ENCODE measurements at places on chromosomes 4 and X. TPM values are rescaled to one million over a fixed set of nuclear protein-coding genes. Genes with fewer than 3 reads are reported as not detected.

DNA sequence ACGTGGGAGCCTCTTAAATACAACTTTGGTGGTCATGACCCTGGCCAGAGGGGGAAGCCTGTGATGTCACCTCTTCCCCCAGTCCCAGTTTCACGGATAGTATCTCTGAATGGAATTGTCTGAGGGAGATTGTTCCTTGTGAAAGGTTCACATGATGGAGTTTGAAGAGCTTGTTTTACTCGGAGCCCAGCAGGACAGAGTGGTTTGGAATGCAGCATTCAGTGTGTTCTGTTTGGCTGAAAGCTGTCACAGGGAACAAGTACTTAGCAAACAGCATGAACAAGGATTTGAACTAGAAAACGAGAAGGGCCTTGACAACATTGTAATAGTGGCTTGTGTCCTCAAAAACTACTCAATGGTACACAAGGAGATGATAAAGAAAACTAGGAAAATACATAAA, 133.9 kb upstream of the CXorf66 start:
- H3K4me3 ChIP-seq: no peak overlapping the region
- peaks cover 5% of the 10 kb centered on the region for H3K27me3 ChIP-seq
- no peak for DNase-seq
- no peaks in the 10 kb centered on the region for H3K36me3 ChIP-seq

DNA sequence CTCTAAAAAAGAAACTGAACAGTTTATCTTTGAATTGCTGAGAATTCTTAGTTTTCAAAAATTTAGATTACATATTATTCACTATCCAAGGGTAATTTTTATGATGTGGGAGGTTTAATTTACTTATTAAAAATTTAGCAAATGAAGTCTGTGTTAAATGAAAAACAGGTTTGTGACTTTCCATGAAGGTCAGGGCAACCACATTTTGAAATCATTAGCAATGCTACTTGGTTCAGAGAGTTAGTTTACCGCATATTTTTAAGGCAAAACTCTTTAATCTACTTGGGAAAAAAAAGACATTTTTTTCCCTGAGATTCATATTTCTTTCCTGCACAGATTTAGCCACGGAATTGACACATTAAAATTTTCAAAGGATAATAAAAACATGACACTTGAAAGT, 37.3 kb upstream of the PRSS12 start:
- no peaks in the 10 kb centered on the region for H3K4me1 ChIP-seq
- H3K36me3 ChIP-seq: no peaks in the 10 kb centered on the region
- DNase-seq: no peak
- H3K27ac ChIP-seq: no peak overlapping the region
- H3K4me3 ChIP-seq: no peak overlapping the region

GRCh38 chrX:18448416-18448815, 23.0 kb downstream of the CDKL5 start:
- H3K27ac ChIP-seq: no peak overlapping the region
- no peaks in the 10 kb centered on the region for H3K36me3 ChIP-seq

DNA sequence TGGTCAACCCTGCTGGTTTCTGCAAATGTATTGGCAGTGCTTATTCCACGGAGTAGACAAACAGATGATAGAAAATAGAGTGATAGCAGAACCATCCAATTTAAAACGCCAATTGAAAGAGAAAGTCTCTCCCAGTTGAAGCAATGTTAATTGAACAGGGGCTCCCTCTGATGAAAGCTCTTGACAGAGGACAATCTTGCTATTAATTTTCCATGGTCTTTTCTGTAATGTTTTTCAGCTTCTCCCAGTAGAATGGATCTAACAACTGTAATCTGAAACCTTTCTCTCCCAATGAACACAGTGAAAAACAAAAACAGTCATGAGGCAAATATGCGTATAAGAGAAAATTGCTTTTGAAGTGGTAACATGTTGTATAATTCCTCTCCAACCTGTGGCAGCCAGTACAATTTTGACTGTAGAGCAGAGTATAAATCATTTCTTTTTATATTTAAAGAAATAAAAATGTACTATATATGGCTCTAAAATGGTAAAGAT, 225.1 kb upstream of the GALNTL6 start:
- H3K4me3 ChIP-seq: no peak overlapping the region
- H3K36me3 ChIP-seq: no peaks in the 10 kb centered on the region
- H3K27ac ChIP-seq: no peak overlapping the region
- H3K27me3 ChIP-seq: no peaks in the 10 kb centered on the region
- DNase-seq: no peak
- H3K4me1 ChIP-seq: peaks cover 15% of the 10 kb centered on the region

GRCh38 chr4:164937576-164938270, 39.7 kb downstream of the TRIM61 start:
- no peaks in the 10 kb centered on the region for H3K36me3 ChIP-seq
- DNase-seq: no peak
- no peaks in the 10 kb centered on the region for H3K4me1 ChIP-seq
- H3K27me3 ChIP-seq: peaks cover 22% of the 10 kb centered on the region
- no peak overlapping the region for H3K4me3 ChIP-seq

- H3K27me3 ChIP-seq: peaks cover 2% of the 10 kb centered on the region
- H3K36me3 ChIP-seq: no peaks in the 10 kb centered on the region
- DNase-seq: no peak
- no peak overlapping the region for H3K4me3 ChIP-seq
These were observed 6.1 kb upstream of the CXorf66 start for GRCh38 chrX:139971394-139971749.

DNA sequence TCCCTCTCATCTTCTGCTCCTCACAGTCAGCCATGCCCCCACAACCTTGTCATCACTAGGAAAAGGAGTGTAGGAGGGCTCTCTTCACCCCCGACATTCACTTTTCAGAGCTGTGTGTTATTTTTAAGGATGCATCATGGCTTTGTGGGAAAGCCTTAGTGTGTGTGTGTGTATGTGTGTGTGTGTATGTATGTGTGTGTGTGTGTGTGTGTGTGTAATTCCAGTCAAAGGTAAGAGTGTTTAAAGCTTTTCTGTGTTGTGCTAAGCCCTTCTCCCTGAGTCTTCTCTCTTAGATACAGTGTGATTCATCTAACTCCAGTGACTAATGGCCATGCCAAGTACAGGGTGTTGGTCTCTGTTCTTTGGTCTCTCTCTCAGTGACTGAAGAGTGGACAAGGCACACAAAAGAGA, 76.6 kb downstream of the CHIC2 start:
- no peak overlapping the region for H3K27ac ChIP-seq
- DNase-seq: no peak
- no peaks in the 10 kb centered on the region for H3K27me3 ChIP-seq

- H3K36me3 ChIP-seq: no peaks in the 10 kb centered on the region
- DNase-seq: no peak
- H3K27me3 ChIP-seq: no peaks in the 10 kb centered on the region
- no peak overlapping the region for H3K27ac ChIP-seq
- H3K4me3 ChIP-seq: no peak overlapping the region
These were observed 10.9 kb upstream of the PCDH18 start for GRCh38 chr4:137543198-137543597.

GRCh38 chr4:127783955-127784770, 2.0 kb downstream of the HSPA4L start:
- H3K4me1 ChIP-seq: peaks cover 19% of the 10 kb centered on the region
- H3K4me3 ChIP-seq: no peak overlapping the region
- H3K27me3 ChIP-seq: peaks cover 45% of the 10 kb centered on the region
- no peak for DNase-seq
- no peaks in the 10 kb centered on the region for H3K36me3 ChIP-seq

DNA sequence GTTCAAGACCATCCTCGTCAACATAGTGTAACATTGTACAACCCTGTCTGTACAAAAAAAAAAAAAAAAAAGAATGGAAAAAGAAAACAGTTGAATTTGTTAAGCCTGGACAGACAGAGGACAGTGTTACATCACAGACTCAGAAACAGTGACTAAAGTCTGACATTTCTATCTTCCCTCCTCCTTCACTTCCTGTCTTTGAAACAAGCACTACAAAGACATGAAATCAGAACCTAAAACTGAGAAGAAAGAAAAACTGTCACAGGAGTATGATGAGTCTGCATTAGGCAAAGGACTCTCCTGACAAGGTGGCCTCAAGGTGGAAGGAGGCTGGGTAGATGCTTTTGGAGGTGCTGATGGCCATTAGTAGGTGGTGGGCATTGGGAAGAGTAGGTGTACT, 126.7 kb downstream of the RBM47 start:
- H3K4me3 ChIP-seq: no peak overlapping the region
- no peak for DNase-seq
- no peaks in the 10 kb centered on the region for H3K36me3 ChIP-seq
- H3K4me1 ChIP-seq: peaks cover 11% of the 10 kb centered on the region
- no peaks in the 10 kb centered on the region for H3K27me3 ChIP-seq
- H3K27ac ChIP-seq: no peak overlapping the region

DNA sequence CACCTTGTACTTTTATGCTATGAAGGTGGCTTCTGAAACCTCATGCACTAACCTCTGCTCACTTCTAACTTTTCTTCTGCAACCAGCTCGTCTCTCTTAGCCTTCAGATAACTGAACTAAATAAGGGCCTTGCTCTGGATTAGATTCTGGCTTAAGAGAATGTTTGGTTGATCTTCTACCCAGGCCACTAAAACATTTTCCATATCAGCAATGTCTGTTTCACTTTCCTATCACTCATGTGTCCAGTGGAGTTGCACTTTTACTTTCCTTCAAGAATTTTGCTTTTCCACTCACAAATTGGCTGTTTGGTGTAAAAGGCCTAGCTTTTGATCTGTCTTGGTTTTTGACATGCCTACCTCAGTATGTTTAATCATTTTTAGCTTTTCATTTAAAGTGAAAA, 105.8 kb downstream of the KCTD8 start:
- H3K36me3 ChIP-seq: no peaks in the 10 kb centered on the region
- H3K27me3 ChIP-seq: no peaks in the 10 kb centered on the region
- no peak for DNase-seq

GRCh38 chrX:133726211-133726630, 259.2 kb downstream of the GPC3 start:
- peaks cover 2% of the 10 kb centered on the region for H3K4me1 ChIP-seq
- DNase-seq: no peak
- H3K4me3 ChIP-seq: no peak overlapping the region
- peaks cover 2% of the 10 kb centered on the region for H3K27me3 ChIP-seq
- no peak overlapping the region for H3K27ac ChIP-seq

- no peaks in the 10 kb centered on the region for H3K27me3 ChIP-seq
- no peaks in the 10 kb centered on the region for H3K36me3 ChIP-seq
- H3K27ac ChIP-seq: no peak overlapping the region
- no peak overlapping the region for H3K4me3 ChIP-seq
These were observed 88.6 kb downstream of the APBB2 start for GRCh38 chr4:41125558-41126311.

DNA sequence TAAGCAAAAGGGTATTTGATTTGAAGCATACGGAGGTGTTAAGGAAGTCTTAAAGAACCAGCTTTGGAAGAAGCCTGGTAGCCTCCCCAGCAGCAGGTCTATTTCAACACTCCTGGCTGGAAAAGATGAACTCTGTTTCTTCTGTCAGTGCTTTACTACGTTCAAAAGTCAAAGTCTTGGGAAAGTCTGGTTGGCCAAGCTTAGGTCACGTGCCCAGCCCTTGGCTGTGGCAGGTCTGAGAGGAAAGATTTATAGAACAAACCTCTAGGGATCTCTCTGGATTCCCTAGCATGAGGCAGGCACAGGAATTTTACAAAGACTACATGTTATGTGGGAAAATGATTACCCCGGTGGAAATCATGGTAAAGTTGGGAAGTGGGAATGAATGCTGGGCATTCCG, 8.6 kb upstream of the ARHGAP10 start:
- no peaks in the 10 kb centered on the region for H3K4me1 ChIP-seq
- DNase-seq: no peak
- no peaks in the 10 kb centered on the region for H3K36me3 ChIP-seq
- H3K27ac ChIP-seq: no peak overlapping the region
- H3K4me3 ChIP-seq: no peak overlapping the region

- no peak overlapping the region for H3K4me3 ChIP-seq
- peaks cover 65% of the 10 kb centered on the region for H3K4me1 ChIP-seq
- H3K27ac ChIP-seq: no peak overlapping the region
- no peak for DNase-seq
- H3K36me3 ChIP-seq: no peaks in the 10 kb centered on the region
These were observed 45.1 kb downstream of the DTHD1 start for GRCh38 chr4:36326476-36327029.

GRCh38 chr4:45931154-45931553, 192.7 kb downstream of the GABRG1 start:
- H3K4me3 ChIP-seq: no peak overlapping the region
- no peak for DNase-seq
- no peaks in the 10 kb centered on the region for H3K4me1 ChIP-seq
- H3K27me3 ChIP-seq: no peaks in the 10 kb centered on the region
- H3K36me3 ChIP-seq: no peaks in the 10 kb centered on the region

GRCh38 chr4:26067035-26067434, 153.0 kb downstream of the SMIM20 start:
- no peak overlapping the region for H3K27ac ChIP-seq
- peaks cover 2% of the 10 kb centered on the region for H3K4me1 ChIP-seq
- peaks cover 2% of the 10 kb centered on the region for H3K27me3 ChIP-seq
- no peak for DNase-seq

DNA sequence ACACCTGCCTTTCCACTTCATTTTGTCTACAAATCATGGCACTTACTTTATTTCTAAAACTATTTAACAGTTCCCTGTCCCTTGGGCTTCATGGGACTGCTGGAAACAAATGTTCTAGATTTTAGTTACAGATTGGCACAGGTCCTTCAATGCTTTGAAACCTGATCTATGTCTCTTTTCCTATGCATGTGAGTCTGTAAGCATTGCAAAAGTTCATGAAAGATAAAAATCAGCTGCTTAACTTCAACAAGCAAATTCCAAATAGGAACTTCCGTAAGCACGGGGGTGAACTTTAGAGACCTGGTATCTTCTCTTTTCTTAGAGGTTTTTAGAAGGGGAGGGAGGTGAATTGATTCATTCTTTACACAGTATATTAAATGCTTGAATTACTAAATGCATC, 9.5 kb downstream of the LGI2 start:
- H3K27ac ChIP-seq: no peak overlapping the region
- no peak overlapping the region for H3K4me3 ChIP-seq
- no peak for DNase-seq
- no peaks in the 10 kb centered on the region for H3K4me1 ChIP-seq

- no peaks in the 10 kb centered on the region for H3K4me1 ChIP-seq
- no peak for DNase-seq
- no peak overlapping the region for H3K4me3 ChIP-seq
- no peaks in the 10 kb centered on the region for H3K27me3 ChIP-seq
These were observed 660.5 kb upstream of the PCDH10 start for GRCh38 chr4:132488555-132488954.

- no peak overlapping the region for H3K4me3 ChIP-seq
- no peak for DNase-seq
- no peaks in the 10 kb centered on the region for H3K27me3 ChIP-seq
- H3K36me3 ChIP-seq: peaks cover 6% of the 10 kb centered on the region
- H3K27ac ChIP-seq: no peak overlapping the region
These were observed 24.9 kb downstream of the CD99L2 start for GRCh38 chrX:150873616-150874015.

GRCh38 chrX:627510-627981, 3.0 kb upstream of the SHOX start:
- peaks cover 49% of the 10 kb centered on the region for H3K27me3 ChIP-seq
- H3K36me3 ChIP-seq: no peaks in the 10 kb centered on the region
- H3K27ac ChIP-seq: no peak overlapping the region
- no peak overlapping the region for H3K4me3 ChIP-seq
- peaks cover 7% of the 10 kb centered on the region for H3K4me1 ChIP-seq

Gene TMEM154
- 59.9 TPM for total RNA-seq

Gene XG
- total RNA-seq: not detected

Gene SLC9B1
- 2.5 TPM for total RNA-seq

Gene CXCL6
- total RNA-seq: not detected

Gene LGI2
- not detected for total RNA-seq

Gene TMPRSS11F
- total RNA-seq: not detected

Gene PPEF2
- 0.35 TPM for total RNA-seq

Gene CYBB
- 155 TPM for total RNA-seq

Gene TMSB15A
- total RNA-seq: not detected

Gene ATXN3L
- not detected for total RNA-seq

Gene HOPX
- 13.2 TPM for total RNA-seq

Gene MGST2
- 1.2 TPM for total RNA-seq

Gene SULT1E1
- not detected for total RNA-seq

Gene HTN3
- not detected for total RNA-seq

Gene ADH7
- not detected for total RNA-seq

Measured in activated B cell treated with CpG ODN at 0.5 μM for 24 hours (primary cell).